Fibroblast of the aortic adventitia (primary cell): ENCODE measurements at places on chromosomes 5 and 9. TPM values are rescaled to one million over a fixed set of nuclear protein-coding genes. Genes with fewer than 3 reads are reported as not detected.

GRCh38 chr5:77394064-77394715 lies 97.9 kb downstream of the WDR41 start:
- DNase-seq = no peak

- no peak for DNase-seq
These were observed 34.3 kb upstream of the PRDM12 start for GRCh38 chr9:130630071-130630450.

DNA sequence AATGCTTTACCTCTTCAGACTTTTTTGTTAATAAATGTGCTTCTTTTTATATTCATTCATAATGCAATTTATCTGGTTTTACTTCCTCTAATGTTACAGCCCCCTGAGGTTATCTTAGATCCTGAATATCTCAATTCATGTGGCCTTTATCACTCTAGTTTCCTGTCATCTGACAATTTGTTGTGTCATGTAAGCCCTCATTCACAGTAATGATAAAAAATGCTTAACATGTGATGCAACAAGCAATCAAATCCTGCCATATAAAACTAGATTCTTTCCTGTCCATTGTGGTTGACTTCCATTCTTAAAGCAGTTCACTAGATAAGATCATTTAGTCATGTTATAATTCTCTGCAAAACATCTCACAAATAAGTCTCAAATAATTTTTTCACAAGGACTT lies 991.2 kb upstream of the ACO1 start:
- DNase-seq = no peak

- no peak for DNase-seq
These were observed 550.0 kb downstream of the BNC2 start for GRCh38 chr9:16320338-16320902.

DNA sequence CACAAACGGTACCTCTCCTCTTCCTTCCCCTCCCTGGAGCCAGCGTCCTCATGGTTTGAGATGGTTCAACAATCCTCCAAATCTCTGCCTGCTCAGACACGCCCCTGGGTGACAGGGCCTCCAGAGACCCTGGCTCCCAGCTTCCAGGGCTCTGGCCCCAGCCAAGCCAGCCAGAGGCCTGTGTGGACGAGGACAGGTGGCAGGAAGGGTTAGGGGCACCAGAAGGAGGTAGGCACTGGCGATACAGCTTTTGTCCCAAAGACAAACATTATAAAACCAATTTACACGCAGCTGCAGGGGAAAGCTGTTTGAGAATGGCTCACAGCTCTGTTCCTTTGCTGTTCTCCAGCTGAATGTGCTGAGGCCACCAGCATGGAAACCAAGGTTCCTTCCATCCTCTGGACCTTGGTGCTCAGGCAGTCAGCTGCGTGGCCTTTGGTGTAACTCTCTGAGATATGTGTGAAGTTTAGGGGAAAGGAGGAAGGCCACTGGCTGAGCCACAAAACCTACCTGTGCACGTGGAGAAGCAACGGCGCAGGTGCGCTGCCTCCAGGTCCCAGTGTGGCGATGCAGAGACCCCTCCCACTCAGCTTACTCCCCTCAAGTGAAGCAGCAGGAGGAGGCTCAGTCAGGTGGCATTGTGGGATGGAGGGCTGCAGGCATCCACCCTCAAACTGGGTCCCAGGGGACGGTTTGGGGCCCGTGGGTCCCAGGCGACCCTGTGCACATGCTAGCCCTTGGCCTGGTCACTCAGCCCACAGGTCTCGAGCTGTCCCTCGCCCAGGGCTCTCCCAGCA lies 4.3 kb upstream of the QRFP start:
- no peak for DNase-seq

- no peak for DNase-seq
These were observed at the start of gene SLC12A7 for GRCh38 chr5:1111727-1112289. SLC12A7 (minus strand) TSS chr5:1112063; CDS start chr5:1111991, 72 bp downstream.

- no peak for DNase-seq
These were observed 60.2 kb downstream of the KCNIP1 start for GRCh38 chr5:170563824-170564567.

DNA sequence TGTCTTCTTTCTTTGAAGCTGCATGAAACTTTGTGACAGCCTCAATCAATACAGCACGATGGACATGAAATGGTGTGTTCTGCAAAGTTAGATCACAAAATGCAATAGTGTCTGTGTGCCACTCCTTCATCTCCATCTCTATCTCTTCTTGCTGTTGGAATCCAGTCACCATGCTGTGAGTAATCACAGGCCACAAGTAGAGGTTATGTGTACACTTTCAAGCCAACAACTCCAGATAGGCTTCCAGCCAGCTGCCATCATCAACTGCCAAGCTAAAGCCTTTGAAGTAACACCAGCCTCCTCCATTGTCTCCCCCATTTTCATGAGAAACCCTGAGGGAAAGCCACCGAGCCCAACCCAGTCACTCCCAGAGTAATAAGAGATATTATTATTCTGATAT lies 360.6 kb downstream of the PTPRD start:
- DNase-seq = no peak

GRCh38 chr9:129181246-129181645 lies 3.2 kb upstream of the IER5L start:
- DNase-seq = no peak

The ZNF366 gene
- not detected in 2 replicates for total RNA-seq

The BAG1 gene
- 54.1 and 180 TPM in 2 replicates for total RNA-seq

The PDLIM7 gene
- total RNA-seq = 13.7 and 91.4 TPM in 2 replicates

The CHD1 gene
- 44.4 and 45.2 TPM in 2 replicates for total RNA-seq

The LPAR1 gene
- 39.2 and 265 TPM in 2 replicates for total RNA-seq

The MTAP gene
- total RNA-seq = 14.4 and 62.2 TPM in 2 replicates

The RAD17 gene
- total RNA-seq = 26.1 and 28.6 TPM in 2 replicates
